Hematopoietic multipotent progenitor cell (in vitro differentiated cells): ENCODE measurements at places on chromosomes 16 and 17.
A peak's percentile ranks its signal among the peaks of the same experiment; 100 is the strongest.

DNA sequence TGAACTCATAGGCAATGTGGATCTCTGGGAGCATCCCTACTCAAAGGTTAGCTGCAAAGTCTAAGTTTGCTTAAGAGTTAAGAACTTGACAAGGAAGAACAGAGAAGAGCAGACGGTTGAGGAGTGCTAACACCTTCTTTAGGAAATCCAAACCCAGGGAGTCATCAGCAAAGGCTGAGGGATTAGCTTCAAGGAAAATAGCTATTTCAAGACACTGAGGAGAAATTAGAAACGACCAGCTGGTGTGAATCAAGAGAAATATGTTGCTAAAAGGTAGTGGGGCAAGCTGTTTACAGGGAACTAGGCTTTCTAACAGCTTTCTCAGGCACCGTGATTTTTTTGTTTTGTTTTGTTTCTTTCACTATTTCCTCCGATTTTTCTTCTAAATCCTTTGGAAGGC, 90.7 kb downstream of the CDH8 start:
- DNase-seq: no peak

- no peak for DNase-seq
Measured at GRCh38 chr17:42682722-42683403, 532 bp downstream of the CNTNAP1 start.

- DNase-seq: no peak
Measured at GRCh38 chr17:61232871-61233270, 166.8 kb upstream of the TBX2 start.

DNA sequence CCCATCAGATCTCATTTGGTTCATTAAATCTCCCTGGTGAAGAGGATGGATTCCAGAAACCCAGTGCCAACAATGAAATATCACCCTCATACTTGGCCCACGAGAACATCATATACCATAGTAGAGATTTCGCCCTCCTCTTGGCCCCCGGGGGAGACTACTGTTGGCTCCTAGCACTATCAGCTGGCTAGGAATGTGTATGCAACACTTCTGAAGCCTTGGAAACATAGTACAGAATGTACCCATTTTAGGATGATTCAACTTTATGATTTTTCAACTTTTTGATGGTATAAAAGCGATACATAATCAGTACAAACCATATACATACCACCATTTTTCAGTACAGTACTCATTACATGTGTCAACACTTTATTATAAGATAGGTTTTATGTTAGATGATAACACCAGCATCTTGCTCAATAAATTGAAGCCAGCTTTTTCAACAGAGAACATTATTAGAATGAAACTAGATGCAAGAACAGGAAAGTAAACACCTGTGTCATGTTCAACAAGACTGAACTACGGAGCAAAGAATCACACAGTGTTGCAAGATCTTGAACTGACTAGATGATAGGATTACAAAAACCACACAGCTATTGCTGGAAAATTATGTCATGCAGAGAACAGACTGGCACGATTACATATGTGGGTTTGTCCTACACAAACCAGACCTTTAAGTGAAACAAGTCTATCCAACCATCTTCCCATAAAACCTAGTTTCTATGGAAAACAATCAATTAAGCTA, 17.2 kb downstream of the RSL1D1 start:
- no peak for DNase-seq

DNA sequence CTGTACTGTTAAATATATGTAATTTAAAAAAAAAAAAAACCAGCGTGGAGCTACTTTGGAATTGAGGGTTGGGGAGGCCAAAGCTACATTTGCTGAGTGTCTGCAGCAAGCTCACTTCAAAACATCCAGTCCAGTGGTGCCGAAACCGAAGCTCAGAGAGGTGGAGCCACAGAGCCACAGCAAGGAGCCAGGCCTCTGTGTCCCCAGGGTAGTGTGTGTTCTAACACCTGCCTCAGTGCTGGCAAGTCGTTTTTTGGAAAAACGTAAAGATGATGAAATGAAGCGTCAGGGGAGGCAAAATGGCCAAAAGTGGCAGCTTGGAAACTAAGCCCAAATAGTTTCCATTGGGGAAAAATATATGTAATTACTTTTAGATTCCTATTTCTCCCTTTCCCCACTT, 36.1 kb upstream of the MRC2 start:
- DNase-seq: no peak

DNA sequence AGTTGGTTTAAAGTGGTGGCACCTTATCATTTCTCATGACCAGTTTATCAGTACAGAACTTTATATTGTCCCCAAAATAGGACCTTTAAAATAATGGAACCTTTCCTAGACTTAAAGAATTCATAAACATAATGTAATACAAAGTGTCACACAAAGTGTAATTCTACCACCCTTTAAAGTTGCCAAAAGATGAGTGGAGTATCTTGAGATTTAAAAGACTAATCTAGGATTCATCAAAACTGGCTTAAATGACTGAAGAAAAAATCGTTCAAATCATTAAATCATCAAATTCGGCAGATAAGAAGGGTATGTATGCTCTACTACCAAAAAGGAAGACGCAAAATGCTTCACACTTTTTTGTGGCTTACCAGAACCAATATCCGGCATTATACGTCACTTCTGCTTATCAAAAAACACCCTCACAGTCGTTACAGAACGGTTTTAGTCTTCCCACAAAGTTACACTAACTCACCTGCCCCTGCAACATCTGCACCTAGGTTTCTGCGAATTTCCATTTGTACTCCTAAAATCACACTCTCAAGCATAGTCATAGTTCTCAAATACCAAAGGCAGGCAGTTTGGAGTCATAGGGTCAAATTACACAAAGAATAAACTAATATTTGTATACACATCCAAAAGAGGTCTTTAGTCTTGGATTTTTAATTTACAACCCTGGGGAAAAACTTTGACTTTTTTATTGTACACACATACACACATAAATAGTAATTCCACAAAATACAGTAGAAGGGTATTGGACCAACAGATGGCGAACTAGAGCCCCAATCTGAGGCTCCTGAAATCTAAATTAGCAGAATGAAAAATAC, 1.4 kb upstream of the KANSL1 start:
- DNase-seq: peak; percentile 61

DNA sequence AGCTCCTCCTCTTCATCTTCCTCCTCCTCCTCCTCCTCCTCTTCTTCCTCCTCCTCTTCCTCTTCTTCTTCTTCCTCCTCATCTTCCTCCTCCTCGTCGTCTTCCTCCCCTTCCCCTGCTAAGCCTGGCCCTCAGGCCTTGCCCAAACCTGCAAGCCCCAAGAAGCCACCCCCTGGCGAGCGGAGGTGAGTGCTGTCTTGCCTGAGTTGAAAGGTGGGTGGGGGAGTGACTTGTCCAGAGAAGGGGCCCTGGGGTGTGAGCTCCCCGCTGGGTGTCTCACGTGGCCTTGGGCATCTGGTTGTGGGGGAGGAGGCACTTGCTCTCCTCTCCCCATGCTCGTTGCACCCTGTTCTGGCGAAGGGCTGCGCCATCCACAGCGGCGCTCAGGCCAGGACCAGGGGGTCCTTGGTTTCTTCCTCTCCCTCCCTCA, 8.0 kb downstream of the ELOB start:
- no peak for DNase-seq

DNA sequence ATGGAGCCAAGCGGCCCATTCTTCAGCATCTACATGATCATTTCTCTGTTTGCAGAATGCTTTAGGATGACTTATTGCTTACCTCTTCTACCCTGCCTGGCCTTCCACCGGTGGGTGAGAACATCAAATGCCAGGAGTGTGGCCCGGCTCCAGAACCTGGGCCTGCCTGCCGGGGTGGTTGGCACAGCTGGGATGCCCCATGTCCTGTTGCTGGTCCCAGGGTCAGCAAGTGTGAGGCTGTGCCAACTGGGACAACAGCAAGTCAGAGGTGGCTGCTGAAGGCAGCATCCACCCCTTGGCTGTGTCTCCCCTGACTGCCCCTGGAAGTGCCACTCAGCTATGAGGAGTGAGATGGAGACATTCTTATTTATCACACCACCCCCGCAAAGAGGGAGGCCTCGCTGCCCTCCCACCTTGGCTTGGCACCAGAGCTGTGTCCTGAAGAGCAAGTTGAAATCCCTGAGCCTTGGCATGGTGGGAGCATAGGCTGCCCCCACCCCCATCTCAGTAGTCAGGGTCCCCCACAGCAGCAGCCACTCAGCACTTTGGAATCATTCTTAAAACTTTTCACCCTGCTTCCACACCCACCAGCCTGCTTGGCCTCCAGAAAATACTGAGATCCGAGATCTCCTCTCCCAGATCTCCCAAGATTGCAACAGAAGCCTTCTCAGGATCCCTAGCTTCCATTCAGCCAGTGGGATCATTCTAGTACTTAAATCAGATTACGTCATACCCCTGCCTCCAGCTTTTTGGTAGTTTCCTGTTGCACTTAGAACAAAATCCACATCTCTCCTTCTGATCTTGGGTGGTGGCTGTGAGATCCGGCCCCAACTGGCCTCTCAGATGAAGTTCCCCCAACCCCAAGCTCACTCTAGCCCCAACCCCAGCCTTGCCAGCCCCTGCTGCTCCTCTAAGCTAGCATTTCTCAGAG, 127.5 kb downstream of the SOCS1 start:
- DNase-seq: peak; percentile 18

- peak; percentile 86 for DNase-seq
Measured at GRCh38 chr17:31907342-31907962, 5.9 kb upstream of the UTP6 start.

- DNase-seq: peak; percentile 96
Measured at GRCh38 chr16:27174007-27174406, 29.3 kb upstream of the KDM8 start.

GRCh38 chr16:67184995-67185650, 1.4 kb upstream of the MATCAP1 start:
- DNase-seq: peak; percentile 88

DNA sequence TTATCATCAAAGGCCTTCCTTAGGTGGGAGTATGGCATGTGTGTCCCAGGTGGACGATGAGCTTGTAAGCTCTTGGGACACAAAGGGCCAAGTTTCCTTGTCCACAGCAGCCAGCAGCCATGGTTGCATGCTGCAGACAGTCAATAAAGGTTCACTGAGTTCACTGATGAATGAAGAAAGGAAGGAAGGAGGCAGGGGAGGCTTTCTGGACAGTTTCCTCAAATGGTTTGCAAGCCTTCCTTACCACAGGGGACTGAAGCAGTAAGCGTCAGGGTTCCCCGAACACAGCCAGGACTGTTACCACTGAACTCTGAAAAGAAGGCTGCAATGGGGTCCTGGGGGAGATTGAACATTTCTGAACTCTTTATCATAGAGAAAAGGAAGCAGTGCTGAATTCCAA, 111.1 kb downstream of the GAS7 start:
- DNase-seq: no peak

DNA sequence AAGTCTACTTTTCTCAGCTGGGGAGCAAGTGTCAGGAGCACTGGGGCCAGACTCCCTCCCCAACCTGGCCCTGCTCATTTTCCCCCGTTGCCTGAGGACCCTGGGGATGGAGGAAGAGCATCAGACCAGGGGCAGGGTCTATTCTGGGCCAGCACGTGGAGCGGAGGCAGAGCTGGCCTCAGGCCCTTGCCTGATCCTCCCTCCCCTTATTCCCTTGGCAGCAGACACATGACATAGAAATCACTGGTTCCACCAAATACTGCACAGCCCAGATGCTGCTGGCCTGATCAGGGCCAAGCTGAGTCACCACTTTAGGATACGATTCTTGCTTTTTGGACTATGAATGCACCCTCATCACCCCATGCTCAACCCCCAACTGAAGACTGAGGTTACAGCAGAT, 15.8 kb upstream of the AGRP start:
- no peak for DNase-seq

GRCh38 chr17:41594363-41594915, 7.7 kb upstream of the KRT14 start:
- no peak for DNase-seq

DNA sequence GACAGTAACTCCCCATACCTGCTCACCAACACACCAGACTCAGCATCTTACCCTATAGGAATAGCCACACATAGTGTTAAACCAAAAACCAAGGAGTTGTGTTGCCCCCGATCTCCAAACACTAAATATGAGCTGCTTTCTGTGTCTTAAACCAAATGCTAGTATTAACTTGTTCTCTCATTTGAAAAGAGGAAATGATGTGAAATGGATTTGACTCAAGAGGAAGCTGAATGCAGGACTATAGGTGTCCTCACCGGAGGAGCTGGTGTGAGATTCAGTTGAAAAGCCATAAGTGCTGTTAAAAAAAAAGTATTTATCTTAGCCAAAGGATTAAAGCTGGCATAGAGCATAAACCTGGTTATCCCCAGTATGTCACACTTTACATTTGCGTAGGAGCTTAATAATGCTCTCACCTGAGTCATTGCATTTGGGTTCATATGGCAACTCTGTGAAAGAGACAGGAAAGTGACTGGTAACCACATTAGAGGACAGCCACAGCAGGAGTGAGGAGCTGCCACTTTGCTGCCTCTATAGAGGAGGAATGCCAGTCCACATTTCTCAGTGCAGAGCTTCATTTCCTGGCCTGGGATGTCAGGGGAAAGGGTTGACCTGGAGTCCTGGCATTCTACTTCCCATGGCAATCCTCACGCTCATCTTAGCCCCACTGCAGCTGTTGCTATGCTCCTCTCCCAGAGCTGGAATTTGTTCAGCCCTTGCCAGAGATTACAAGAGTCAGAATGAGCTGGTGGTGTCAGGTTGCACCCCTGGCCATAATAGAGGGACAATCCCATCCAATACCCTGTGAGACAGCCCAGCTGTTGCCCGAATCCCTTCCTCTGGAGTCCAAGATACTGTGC, 143.3 kb upstream of the ANKFN1 start:
- DNase-seq: peak; percentile 3

DNA sequence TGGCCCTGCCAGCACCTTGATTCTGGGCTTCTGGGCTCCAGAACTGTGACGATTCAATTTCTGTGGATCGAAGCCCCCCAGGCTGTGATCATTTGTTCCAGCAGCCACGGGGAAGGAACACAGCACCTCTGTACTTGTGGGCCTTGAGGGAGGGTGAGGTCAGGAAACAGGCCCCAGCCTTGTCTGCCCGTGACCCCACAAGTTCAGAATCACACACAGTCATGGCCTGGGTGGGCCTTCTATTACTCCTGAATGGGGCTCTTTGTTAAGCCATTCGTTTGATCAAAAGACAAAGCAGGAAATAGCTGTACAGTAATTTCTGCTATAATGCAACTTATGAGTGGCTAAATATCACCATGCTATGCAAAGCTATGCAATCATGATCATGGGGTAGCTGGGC, 10.1 kb downstream of the ST6GALNAC2 start:
- no peak for DNase-seq

DNA sequence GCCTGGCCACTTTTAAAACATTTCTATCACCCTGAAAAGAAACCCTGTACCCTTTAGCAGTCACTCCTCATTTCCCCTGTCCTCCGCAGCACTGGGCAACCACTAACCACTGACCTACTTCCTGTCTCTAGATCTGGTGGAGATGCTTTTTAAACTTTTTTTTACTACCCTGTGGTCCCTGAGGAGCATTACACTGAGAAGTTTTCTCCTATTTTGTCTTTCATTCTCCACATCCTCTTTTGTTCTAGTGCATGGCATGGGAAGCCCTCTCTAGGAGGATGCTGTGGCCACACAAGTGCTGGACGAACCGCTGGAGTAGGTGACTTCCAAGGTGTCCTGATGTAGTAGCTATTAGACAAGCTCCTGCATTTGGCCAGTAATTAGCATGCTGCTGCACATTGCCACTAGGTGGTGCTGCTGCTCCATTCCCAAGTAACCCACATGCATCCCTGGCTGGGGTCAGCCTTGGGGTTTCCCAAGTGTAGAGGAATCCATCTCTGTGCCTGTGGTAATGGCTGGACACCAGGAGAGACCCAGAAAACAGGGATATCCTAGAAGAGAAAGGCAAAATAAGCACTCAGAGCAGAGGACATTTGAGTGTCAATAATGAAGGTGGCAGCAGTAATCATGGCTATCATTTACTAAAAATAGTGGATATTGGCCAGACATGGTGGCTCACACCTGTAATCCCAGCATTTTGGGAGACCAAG, 143.8 kb upstream of the CRHR1 start:
- peak; percentile 49 for DNase-seq
